Mesangial cell (primary cell): ENCODE measurements at places on chromosomes 2 and 18. TPM values are rescaled to one million over a fixed set of nuclear protein-coding genes. Genes with fewer than 3 reads are reported as not detected.

The ZSWIM2 gene
- not detected in 2 replicates for total RNA-seq

The CHST10 gene
- total RNA-seq = 12.4 and 13.1 TPM in 2 replicates

The MLPH gene
- total RNA-seq = 79.8 and 114 TPM in 2 replicates

The DPP4 gene
- 7.7 and 42.3 TPM in 2 replicates for total RNA-seq

The RGPD4 gene
- total RNA-seq = not detected in 2 replicates
